NCI-H1417 treated with DMSO at 0.1 percent for 48 hours (cell line): ENCODE measurements at places on chromosomes 1 and 21.

DNA sequence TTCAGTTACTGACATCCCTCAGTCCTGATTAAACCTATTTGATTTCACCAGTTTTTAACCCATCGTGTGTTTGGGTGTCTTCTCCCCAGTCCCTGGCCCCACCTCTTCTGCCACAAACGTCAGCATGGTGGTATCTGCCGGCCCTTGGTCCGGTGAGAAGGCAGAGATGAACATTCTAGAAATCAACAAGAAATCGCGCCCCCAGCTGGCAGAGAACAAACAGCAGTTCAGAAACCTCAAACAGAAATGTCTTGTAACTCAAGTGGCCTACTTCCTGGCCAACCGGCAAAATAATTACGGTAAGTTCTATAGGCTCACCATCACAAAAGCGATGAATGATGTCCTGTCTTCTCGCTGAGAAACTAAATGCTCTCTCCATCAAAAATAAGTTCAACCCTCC lies 28.7 kb downstream of the NBPF3 start:
- DNase-seq, result no peak

DNA sequence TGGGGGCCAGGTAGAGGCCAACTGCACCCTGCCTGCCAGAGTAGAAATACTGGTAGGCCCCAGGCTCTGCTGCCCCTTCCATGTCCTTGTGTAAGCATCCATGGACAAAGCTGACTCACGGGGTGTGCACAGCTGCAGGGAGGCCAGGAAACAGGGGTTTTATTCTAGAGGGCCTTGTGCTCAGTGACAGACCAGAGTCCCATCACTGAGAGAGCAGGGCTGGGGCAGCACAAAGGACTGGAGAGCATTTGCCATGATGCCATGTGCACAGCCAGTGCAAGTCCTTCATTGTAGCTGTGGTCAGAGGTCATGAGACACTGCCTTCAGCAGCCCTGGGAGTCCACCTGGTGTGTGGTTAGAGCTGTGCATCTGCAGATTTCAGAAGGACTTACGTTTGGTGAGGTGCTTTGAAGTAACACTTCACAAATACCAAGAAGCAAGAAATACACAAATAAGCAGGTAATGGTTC lies 8.1 kb downstream of the ARF1 start:
- DNase-seq, result no peak

DNA sequence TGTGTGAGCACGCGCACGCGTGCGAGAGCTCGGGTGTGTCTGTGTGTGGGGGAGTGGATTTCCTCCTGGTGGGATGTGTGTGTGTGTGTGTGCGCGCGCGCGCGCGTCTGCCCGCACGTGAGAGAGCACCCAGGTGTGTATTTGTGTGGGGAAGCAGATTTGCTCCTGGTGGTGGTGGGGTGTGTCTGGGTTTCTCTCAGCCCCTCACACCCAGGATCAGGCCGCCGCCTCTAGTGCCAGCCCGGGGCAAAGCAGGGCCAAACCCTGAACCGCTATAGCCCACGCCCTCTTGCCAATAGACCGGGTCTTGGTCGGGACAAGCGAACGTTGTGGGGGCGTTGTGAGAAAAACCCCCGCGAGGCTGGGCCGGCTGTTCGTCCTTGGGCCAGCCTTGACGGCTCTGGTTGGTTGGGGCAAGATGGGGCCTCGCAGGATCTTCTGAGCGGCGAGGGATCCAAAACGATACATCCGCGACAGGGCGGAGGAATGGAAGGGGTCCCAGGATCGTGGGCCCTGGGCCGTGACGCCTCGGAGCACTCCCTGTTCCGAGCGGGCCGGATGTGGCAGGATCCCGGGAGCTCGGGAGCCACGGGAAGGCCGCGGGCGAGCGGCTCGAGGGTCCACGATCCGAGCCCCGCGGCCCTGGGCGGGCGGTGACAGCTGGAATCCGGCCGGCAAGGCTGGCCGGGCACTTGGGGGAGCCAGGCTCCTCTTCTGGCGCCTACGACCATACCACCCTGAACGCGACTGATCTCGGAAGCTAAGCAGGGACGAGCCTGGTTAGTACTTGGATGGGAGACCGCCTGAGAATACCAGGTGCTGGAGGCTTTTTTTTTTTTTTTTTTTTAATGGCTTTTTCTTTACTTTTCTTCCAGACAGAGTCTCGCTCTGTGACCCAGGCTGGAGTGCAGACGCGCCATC lies 68.2 kb downstream of the RNF187 start:
- no peak for DNase-seq

DNA sequence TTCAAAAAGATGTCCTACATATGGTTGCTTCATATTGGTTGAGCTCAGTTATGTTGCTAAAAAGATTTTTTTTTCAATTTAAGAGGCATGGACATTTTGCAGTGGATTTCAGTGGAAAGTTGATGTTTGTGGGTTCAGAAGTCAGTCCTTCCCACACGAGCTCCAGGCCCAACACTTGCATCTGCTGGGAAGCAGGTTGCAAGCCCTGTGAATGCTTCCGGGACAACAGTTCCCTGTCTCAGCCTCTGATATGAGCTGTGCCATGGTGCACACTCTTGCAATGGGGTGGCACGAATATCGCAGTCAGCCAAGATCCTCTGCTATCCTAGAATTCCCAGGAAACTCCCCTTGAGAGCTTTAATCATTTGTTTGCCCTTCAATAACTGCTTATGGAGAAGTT lies 30.3 kb upstream of the ABCG1 start:
- no peak for DNase-seq

DNA sequence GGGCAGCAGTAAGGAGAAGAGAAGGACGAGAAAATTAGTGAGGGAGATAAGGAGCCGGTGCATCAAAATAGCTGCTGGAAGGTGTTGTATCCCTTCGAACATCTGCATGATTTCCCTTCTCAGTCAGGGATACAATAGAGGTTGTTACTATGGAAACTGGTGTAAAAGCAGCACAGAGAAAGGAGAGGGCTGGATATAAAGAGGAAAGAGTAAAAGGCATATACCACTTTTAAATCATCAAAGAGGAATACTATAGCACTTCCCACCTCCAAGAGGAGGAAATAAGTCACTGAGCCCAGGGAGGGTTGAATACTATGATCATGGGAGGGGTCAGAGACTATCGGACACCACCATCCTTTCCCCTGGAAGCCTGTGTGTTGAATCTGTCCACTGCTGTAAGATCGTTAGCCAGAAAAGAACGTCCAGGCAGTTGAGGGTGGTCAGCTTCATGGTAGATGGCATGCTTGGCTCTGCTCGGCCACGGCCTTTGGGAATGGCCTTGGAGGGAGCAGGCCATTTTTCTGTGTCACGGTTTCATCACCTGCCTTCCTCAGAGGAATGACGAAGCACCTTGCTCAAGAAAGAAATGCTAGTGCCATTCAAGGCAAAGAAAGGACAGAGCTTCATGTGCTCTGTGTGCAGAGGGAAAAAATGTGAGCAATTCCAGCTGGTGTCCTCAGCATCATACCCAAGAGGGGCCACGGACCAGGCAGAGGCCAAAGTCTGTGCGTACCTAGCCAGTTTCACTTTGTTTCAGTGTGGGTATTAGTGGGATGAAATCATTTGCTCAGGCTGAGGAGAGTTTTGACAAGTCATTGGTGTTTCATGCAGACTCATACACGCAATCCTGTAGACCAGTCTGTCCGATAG lies 64.2 kb downstream of the IRF2BP2 start:
- peak; percentile 29 for DNase-seq

DNA sequence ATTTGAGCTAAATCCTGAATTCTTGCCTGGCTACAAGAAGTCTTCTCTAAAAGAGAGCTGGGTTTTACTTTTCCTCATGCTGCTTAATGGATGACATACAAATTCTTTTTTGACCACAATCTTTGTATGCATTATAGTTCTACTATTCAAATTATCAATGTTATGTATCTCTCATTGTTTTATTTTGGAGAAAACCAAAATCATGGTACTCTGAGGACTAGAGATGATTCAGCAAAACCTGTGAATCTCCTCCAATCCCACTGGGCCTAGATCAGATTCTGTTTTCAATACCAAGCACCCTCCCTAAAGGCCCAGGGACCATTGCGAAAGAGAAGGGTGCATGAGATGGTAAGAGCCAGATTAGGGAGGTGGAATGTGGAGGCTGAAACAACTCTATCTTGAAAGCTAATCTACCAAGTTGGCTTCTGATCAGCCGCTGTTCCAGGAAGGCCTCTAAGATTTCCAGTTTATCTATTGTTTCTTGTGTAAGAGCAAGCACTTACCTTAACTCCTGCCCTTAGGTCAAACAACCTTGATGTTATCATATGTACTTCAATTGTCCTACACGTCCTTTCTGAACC lies 547.2 kb downstream of the PLPP3 start:
- DNase-seq, result no peak

DNA sequence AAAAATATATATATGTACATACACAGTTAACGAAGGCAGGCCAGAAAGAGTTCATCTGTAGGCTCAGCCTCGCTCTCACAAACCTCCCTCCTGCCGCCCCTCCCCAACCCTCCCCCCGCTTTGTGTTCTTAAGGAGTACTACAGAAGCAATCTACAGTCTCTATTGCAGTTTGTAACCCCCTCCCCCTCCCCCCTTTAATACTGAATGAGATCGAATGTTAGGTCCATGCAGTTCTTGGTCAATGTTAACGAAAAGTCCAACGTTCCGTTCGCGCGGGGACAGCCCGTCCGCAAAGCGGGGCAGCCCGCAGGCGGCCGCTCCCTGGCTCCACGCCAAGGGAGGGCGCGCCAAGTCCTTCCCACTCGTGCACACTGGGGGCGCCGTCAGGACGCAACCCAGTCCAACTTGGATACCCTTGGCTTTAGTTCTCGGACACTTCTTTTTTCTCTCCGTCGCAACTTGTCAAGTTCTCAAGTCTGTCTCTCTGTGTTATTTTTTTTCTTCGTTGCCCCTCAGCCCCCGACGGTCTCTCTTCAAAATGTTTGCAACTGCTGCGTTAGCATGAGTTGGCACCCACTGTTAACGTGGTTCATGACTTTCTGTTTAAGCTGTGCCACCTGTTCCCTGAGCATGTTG lies 2.2 kb downstream of the JUN start:
- DNase-seq, result no peak

DNA sequence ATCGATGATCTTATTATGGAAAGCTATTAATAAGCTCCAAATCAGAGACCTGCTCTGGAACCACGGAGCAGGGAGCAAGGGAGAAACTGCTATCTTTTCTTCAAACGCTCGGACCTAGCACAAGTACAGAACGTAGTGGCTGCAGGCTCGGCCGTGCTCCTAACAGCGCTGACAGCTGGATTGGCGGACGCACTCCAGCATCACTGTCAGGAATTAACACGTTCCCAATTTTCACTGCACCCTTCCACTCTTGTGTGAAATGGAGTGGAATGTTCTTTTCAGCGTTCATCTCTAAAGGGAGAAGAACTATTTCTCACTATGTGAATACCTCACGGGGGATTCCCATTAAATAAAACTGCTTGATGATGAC lies 106.9 kb downstream of the ZNF281 start:
- no peak for DNase-seq

DNA sequence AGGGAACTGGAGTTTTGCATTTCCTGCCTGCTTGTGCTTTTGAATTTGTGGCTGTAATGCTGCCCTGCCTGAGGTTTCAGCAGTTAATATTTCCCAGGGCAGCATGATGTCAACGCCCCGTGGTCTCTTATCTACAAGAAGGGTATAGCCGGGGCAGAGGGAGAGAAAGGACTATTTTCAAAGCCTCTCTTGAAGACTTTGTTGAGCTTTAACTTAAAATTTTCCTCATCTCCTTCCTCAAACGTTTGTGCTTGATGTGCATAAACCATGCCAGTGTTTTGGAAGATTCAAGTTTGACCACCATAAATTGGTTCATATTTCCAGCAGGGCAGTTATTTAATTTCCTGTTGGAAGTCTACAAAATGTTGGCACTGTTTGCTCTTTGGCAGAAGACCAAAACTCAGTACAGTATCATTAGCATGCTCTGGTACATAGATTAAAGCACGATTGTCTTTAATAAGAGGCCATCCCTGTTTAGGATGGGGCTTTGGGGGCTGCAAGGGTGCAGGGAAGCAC lies 43.4 kb downstream of the ROR1 start:
- no peak for DNase-seq

DNA sequence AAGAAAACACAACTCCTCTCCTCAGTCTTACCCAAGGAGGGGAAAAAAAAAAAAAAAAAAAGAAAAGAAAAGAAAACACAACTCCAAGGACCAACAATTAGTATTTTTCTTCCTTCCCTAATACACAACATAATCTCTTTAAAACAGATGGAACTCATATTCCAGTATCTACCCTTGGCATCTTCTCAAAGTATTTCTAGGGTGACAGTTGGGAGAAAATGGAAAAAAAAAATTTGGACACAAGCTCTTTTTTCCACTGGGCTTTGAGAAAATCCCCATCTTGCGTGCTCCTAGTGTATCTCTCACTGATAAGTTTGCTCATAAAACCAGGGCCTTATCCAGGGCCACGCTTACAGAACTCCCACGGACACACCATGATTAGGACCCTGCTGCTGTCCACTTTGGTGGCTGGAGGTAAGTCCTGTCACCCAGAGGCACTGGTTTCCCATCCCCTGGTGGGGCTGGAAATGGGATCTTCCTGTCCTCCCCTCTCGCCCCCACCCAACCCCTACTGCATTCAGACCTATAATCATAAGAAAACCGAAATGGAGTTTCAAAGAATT lies at the start of gene CELA2B:
TSS of gene CELA2B (plus strand) at position 353 of the 563 bp plus-strand sequence. CDS start at position 375, 22 bp downstream.
- no peak for DNase-seq

- no peak for DNase-seq
Measured at GRCh38 chr1:70017770-70018169, 187.6 kb downstream of the LRRC40 start.

DNA sequence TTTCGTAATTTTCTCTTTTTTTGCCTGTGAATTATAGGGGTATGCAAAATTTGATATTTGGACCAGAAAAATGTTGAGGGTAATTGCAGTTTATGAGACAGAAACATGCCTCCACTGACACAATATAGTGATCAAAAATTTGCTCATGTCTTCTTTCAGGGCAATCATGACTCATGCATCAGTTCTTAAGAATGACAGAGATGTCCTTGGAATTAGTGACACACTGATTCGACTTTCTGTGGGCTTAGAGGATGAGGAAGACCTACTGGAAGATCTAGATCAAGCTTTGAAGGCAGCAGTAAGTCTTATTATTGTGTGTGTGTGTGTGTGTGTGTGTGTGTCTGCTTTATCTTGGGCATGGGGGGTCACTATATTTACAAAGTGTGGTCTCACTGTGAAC lies 27.5 kb downstream of the CTH start:
- no peak for DNase-seq

- DNase-seq, result no peak
Measured at GRCh38 chr1:62281922-62282555, 37.2 kb downstream of the KANK4 start.

GRCh38 chr1:185426848-185427247 lies 109.8 kb upstream of the IVNS1ABP start:
- no peak for DNase-seq

- DNase-seq, result no peak
Measured at GRCh38 chr1:3597599-3597964, 13.7 kb downstream of the MEGF6 start.

DNA sequence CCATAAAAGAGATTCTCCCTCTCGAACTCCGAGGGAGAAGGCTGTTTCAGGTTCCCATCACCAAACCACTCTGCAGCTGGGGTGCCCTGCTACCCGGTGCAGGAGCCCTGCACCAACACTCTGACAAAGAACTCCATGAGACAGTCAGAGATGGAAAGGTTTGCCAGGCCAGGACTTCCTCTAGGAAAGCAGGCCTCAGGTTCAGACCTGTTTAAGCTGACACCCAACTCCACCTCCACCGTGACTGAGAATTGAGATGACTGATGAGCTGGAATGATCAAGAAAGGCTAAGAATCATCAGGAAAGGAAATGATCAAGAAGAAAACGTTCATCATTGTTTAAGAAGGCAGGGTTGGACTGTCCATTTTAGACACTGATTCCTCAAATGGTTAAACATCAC lies 46.2 kb upstream of the KCNE1 start:
- no peak for DNase-seq

- no peak for DNase-seq
Measured at GRCh38 chr1:67823615-67824014, 9.7 kb downstream of the GNG12 start.
